ENCODE measurements at places on chromosomes 12 and 14. TPM values are rescaled to one million over a fixed set of nuclear protein-coding genes. Genes with fewer than 3 reads are reported as not detected.

The DBX2 gene
- total RNA-seq: 0.27 TPM

The RNASE3 gene
- not detected for total RNA-seq

The BIN2 gene
- total RNA-seq: 9.4 TPM

The INSM2 gene
- total RNA-seq: not detected

The C12orf54 gene
- total RNA-seq: not detected

The JPH4 gene
- total RNA-seq: 1.7 TPM

The BATF gene
- total RNA-seq: 2.6 TPM

The FGF6 gene
- not detected for total RNA-seq

The B3GNT4 gene
- total RNA-seq: not detected

The FAM186B gene
- total RNA-seq: 0.30 TPM

The LRRK2 gene
- 42.0 TPM for total RNA-seq

The SLC10A1 gene
- not detected for total RNA-seq

The REM2 gene
- total RNA-seq: 0.75 TPM

The SLCO1C1 gene
- total RNA-seq: 4.3 TPM

The PELI2 gene
- 22.8 TPM for total RNA-seq

DNA sequence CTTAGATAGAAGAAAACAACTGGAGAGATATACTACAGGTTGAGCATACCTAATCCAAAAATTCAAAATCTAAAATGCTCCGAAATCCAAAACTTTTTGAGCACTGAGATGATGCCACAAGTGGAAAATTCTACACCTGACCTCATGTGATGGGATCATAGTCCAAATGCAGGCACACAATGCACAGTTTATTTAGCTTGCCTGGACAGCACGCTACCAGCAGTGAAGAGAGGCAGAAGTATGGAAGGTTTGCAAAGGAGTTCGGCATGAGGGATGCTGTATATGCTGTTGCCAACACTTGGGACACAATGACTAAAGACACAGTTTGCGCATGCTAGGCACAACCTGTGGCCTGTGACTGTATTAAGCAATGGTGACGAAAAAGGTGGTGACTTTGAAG, 58.1 kb upstream of the CAND1 start:
- no peaks in the 10 kb centered on the region for H3K27me3 ChIP-seq
- no peak overlapping the region for H3K4me3 ChIP-seq
- H3K4me1 ChIP-seq: no peaks in the 10 kb centered on the region
- no peak overlapping the region for H3K27ac ChIP-seq
- no peaks in the 10 kb centered on the region for H3K36me3 ChIP-seq

- no peak overlapping the region for H3K4me3 ChIP-seq
- no peaks in the 10 kb centered on the region for H3K27me3 ChIP-seq
- no peaks in the 10 kb centered on the region for H3K4me1 ChIP-seq
- no peaks in the 10 kb centered on the region for H3K36me3 ChIP-seq
Measured at GRCh38 chr12:68784015-68784414, 24.0 kb upstream of the MDM2 start.

GRCh38 chr14:63504648-63505047, 38.5 kb downstream of the PPP2R5E start:
- peaks cover 4% of the 10 kb centered on the region for H3K4me1 ChIP-seq
- H3K36me3 ChIP-seq: no peaks in the 10 kb centered on the region
- H3K4me3 ChIP-seq: no peak overlapping the region
- no peaks in the 10 kb centered on the region for H3K27me3 ChIP-seq
- no peak for DNase-seq
- no peak overlapping the region for H3K27ac ChIP-seq

DNA sequence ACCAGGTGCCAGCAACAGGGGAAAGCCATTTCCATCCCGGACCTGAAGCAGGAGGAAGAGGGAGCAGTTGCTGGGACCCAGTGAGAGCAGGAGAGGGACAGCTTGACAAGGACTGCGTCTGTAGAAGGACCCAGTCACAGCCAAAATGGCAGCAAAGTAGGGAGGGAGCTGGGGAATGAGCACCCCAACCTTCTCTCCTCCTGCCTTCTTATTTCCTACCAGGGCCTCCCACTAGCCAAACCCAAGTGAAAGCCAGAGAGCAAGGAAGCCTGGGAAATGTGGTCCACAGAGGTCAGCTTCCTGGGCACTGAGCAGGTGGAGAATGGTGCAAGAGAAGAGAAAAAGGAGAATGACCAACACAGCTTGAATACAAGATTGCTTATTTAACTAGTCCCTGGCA, 108.5 kb upstream of the MYL2 start:
- H3K27ac ChIP-seq: no peak overlapping the region
- H3K36me3 ChIP-seq: no peaks in the 10 kb centered on the region
- no peak overlapping the region for H3K4me3 ChIP-seq
- no peaks in the 10 kb centered on the region for H3K27me3 ChIP-seq
- H3K4me1 ChIP-seq: no peaks in the 10 kb centered on the region
- DNase-seq: no peak

DNA sequence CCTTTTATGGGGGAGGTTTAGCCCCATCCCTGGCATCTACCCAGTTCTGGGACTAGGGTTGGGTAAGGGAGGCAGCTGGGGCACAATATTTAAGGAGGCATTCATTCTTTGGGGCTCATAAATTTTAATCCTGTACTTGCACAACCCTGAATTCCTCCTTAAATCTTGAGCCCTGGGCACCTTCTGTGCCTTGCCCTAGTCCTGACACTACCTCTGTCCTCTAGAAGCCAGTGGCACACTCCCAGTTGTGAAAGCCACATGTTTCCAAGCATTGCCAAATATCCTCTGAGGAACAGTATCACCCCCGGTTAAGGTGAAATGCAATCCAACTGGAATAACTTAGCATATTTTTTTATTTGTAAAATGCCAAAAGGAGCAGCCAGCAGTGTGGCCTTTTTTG, 36.6 kb downstream of the SLC16A7 start:
- no peaks in the 10 kb centered on the region for H3K4me1 ChIP-seq
- H3K27ac ChIP-seq: no peak overlapping the region
- DNase-seq: no peak
- no peaks in the 10 kb centered on the region for H3K27me3 ChIP-seq
- no peaks in the 10 kb centered on the region for H3K36me3 ChIP-seq
- no peak overlapping the region for H3K4me3 ChIP-seq

DNA sequence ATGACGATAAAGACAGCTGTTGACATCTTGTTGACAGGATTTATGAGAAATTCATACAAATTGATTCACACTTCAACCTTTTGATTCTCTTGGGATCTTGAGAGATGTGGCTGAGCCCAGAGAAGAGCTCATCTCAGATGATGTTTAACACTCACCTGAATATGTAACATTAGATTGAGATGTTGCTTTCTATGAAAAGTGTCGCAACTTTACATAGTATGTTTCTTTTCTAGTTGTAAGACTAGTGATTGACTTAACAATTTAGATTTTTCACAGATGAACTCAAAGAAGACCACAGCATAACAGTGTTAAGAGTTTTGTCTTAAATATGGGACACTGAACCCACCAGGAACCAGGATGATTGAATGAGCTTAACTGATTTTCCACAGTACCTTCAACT, 40.6 kb upstream of the P2RX7 start:
- no peaks in the 10 kb centered on the region for H3K27me3 ChIP-seq
- no peak overlapping the region for H3K27ac ChIP-seq

- H3K4me3 ChIP-seq: no peak overlapping the region
- DNase-seq: no peak
- no peaks in the 10 kb centered on the region for H3K27me3 ChIP-seq
- no peak overlapping the region for H3K27ac ChIP-seq
Measured at GRCh38 chr14:89924268-89924667, 30.3 kb downstream of the EFCAB11 start.

- no peaks in the 10 kb centered on the region for H3K36me3 ChIP-seq
- DNase-seq: no peak
- no peaks in the 10 kb centered on the region for H3K27me3 ChIP-seq
- H3K27ac ChIP-seq: no peak overlapping the region
- no peak overlapping the region for H3K4me3 ChIP-seq
Measured at GRCh38 chr12:43501703-43502102, 50.3 kb downstream of the ADAMTS20 start.

DNA sequence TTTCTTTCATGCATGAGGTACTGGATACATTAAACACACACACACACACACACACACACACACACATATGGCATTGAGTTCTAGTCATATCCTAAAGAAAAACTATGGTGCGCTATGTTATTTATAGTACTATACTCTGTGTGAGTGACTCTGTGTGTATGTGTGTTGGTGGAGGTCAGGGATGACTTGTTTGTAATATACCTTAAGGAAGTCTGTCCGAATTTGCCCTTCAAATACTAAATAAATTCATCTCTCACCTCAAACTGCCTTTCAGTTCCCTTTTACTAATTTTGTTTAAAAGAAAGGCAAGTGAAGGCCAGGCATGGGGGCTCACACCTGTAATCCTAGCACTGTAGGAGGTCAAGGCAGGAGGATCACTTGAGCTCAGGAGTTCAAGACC, 2.1 kb upstream of the AKAP5 start:
- no peaks in the 10 kb centered on the region for H3K27me3 ChIP-seq
- no peaks in the 10 kb centered on the region for H3K4me1 ChIP-seq
- H3K4me3 ChIP-seq: no peak overlapping the region
- no peak overlapping the region for H3K27ac ChIP-seq

DNA sequence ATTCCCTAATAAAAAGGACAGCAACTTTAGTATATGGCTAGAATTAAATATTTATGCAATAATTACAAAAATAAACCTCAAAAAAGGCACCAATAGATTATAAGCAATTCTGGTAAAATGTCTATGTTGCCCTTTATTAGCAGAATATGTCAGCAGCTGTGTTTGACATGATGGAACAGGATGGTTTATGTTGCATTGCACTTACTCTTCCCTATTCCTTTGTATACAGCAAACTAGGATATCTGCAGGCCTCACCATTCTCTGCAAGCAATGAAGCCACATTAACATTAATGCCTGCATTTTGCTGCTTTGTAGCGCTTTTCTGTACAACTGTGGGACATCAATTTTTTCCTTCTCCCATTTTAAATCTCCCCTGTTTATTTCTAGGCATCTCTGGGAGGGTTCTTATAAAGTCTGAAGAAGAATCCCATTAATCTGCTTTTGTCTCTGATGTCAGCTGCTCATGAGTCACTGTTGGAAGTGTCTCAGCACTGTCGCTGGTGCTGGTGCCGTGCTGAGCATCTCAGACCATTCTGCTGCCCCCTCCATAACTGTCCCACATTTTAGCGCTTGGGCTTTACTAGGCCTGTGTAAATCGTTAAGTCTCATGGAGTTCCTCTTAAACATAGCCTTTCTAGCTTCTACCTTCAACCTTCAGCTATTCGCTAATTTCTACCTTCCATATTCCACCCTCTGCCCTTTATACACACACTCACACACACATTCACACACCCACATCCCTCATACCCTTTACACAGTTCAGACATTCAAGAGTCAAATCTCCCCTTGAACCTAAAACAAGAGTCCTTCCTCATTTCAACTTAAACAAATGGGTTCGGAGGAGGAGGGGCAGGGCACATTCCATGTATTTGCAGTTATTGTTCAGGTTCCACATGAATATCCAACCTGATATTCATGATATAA, 64.4 kb upstream of the TRHDE start:
- no peaks in the 10 kb centered on the region for H3K27me3 ChIP-seq
- no peak overlapping the region for H3K4me3 ChIP-seq
- no peaks in the 10 kb centered on the region for H3K4me1 ChIP-seq
- no peaks in the 10 kb centered on the region for H3K36me3 ChIP-seq
- no peak for DNase-seq

DNA sequence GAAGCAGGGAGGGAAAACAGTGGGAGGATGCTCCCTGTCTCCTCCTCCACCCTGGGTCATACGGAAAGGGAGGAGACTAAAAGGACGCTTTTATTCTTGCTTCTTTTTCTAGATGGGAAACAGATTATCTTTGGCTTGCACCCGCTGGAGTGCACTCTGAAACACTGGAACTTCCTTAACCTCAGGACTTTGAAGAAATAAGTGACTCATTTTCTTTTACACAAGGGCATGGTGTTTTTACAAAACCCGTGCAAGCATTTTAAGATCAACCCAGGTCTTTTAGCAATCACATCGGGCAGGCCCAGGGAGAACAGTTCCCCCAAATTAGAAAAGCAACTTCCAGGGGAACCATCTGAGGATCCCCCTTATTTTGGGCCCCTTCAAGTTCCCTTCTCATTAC, 80.9 kb upstream of the TSPAN11 start:
- no peak for DNase-seq
- no peak overlapping the region for H3K4me3 ChIP-seq

GRCh38 chr12:62647586-62647985, 181.0 kb downstream of the MON2 start:
- H3K36me3 ChIP-seq: no peaks in the 10 kb centered on the region
- no peaks in the 10 kb centered on the region for H3K4me1 ChIP-seq
- no peak for DNase-seq
- no peak overlapping the region for H3K4me3 ChIP-seq
- H3K27me3 ChIP-seq: no peaks in the 10 kb centered on the region

DNA sequence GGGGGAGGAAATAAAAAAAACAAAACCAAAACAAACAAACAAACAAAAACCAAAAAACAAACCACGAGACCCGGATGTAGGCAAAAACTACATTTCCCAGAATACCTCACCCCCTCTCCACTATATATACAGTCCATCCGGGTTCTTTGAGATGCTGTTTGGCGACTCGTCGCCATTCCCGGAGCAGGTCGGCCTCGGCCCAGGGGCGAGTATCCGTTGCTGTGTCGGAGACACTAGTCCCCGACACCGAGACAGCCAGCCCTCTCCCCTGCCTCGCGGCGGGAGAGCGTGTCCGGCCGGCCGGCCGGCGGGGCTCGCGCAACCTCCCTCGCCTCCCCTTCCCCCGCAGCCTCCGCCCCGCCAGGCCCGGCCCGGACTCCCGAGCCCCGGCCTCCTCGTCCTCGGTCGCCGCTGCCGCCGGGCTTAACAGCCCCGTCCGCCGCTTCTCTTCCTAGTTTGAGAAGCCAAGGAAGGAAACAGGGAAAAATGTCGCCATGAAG, at the start of gene RNF10:
RNF10 (plus strand) TSS at position 154 of the 500 bp plus-strand sequence. CDS start 456 bp downstream, outside the sequence.
- peak within 1 kb of the TSS; percentile 54 for H3K4me3 ChIP-seq
- no peaks in the 10 kb centered on the region for H3K27me3 ChIP-seq
- DNase-seq: peak; percentile 90
- H3K27ac ChIP-seq: peak within 1 kb of the TSS; percentile 28
- H3K36me3 ChIP-seq: no peaks in the 10 kb centered on the region
- peaks cover 18% of the 10 kb centered on the region for H3K4me1 ChIP-seq

GRCh38 chr12:48815126-48816110, 2.9 kb upstream of the CACNB3 start:
- no peaks in the 10 kb centered on the region for H3K36me3 ChIP-seq
- H3K4me1 ChIP-seq: no peaks in the 10 kb centered on the region
- H3K27ac ChIP-seq: peak overlapping the region; percentile 87
- peak; percentile 92 for DNase-seq

DNA sequence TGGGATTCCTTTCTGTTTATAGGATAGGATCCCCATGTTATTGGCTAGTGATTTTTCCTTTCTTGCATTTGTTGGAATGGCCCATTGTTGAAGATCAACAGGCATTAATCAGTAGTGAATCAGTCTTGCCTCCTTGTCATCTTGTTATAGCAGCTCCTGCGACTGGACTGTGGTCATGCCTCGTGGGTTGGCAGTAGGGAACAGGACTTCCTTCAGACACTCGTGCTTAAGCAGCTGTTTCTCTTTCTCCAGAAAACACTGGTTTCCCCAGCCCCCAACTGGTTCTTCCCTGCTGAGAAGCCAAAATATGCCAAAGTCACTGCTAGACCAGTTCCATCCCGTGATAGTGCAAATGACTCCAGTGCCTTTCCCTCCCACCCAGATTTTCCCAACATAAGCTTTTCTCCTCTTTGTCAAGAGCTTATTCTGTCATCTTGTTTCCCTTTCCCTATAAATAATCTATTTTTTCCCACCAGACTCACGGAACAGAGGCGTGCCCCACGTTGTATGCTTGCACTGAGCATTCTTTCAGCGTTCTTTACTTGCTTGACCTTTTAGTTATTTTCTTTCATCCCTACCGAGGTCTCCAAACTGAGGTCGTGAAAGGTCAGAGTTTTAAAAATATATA, 83.5 kb downstream of the SAMD4A start:
- peaks cover 9% of the 10 kb centered on the region for H3K4me1 ChIP-seq
- DNase-seq: peak; percentile 87
- H3K27ac ChIP-seq: peak overlapping the region; percentile 76
- no peaks in the 10 kb centered on the region for H3K27me3 ChIP-seq
- no peaks in the 10 kb centered on the region for H3K36me3 ChIP-seq
